ENCODE measurements at places on chromosomes 3 and 15.

- no peak for DNase-seq
These were observed 33.3 kb upstream of the SLC41A3 start for GRCh38 chr3:126117212-126117611.

DNA sequence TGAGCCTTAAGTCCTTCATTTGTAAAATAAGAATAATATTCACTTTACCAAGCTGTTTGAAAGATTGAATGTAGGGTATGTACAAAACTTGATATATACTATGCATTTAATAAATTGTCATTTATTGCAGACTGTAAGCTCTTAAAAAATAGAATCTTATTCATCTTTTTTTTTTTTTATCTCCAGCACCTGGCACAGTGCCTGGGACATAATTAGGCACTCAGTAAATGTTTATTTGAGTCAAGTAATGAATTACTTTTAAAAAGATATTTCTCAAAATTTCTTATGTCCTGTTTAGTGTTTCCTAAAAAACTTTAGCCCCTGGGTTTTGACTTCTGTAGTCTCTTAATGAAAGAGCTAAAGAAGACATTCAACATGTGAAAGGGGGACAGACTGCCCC lies 71.7 kb downstream of the TOP2B start:
- no peak for DNase-seq

- DNase-seq: no peak
These were observed 19.9 kb upstream of the C15orf39 start for GRCh38 chr15:75181780-75182179.

- no peak for DNase-seq
These were observed 10.1 kb upstream of the FSTL1 start for GRCh38 chr3:120460862-120461261.
